ENCODE measurements at places on chromosomes 13 and 19. TPM values are rescaled to one million over a fixed set of nuclear protein-coding genes. Genes with fewer than 3 reads are reported as not detected.

CAPS gene
- 3.8 TPM for total RNA-seq

GRCh38 chr13:73608157-73608516 lies 526.1 kb downstream of the KLF12 start:
- no peak for DNase-seq

- DNase-seq = no peak
Observed at GRCh38 chr13:43804461-43805070, 17.8 kb upstream of the ENOX1 start.

MATK gene
- 0.43 TPM for total RNA-seq

DNA sequence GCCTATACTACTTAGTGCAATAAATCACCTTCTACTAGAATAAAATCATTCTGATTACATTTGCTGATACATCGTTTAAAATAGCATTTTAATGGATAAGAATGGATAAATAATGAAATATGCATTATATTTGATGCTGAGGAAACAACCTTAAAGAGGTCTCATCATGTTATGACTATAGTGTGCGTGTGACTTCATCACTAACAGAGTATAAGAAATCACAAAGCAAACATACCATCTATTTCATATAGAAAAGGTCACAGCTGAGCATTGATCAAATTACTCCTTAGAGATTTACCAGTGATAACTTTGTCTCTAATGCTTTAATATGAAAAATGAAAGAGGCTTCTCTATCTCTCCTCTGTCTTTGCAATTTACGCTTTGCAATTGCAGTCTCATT lies 1620.3 kb upstream of the SLC10A2 start:
- DNase-seq = no peak

KRTDAP gene
- not detected for total RNA-seq

DNA sequence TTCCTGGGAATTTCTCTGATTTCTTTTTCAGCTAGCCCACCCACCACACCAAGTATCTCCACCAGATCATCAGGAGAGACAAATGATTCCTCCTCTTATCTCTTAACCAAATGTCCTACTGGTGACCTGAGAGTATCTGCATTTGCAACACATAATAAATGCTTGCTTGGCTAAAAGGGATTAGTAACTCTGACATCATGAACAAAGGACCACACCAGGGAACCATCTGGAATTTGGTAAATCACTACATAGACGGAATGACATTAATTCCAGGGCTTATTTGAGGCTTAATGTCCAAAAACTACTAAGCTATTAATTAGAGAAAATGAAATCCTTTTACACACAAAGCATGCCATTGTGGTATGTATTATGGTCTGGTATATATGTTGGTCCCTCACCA lies 139.0 kb downstream of the RAP2A start:
- DNase-seq = no peak

LTBP4 gene
- total RNA-seq = 324 TPM

GRCh38 chr19:50702158-50702870 lies 17.3 kb downstream of the SHANK1 start:
- DNase-seq = no peak

- DNase-seq = no peak
Observed at GRCh38 chr19:21202865-21203494, 61.1 kb downstream of the ZNF431 start.

RUBCNL gene
- total RNA-seq = 0.51 TPM

GRCh38 chr19:18308051-18308947 lies 14.6 kb downstream of the LSM4 start:
- DNase-seq = no peak

DNA sequence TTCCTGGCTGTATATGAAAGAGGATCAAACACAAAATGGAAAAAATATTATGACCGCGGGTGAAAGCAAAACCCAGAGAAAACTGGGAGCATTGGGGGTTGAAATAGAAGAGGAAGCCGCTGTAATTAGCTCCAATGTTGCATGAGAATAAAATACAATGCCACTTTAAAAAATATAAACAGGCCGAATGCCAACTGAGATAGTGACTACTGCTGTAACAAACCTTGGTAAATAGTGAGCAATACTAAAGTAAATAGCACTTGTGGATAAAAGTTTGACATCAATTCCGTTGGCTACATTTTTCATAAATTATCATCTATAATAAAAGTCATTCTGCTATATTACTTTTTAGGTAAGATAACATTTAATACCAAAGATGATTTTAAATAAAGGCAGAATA lies 395.8 kb upstream of the MIR17HG start:
- no peak for DNase-seq

GRCh38 chr19:35264268-35265125 lies 4.3 kb upstream of the USF2 start:
- peak; percentile 35 for DNase-seq

CALM3 gene
- 378 TPM for total RNA-seq

GRCh38 chr13:106385654-106386053 lies 149.8 kb downstream of the EFNB2 start:
- no peak for DNase-seq

- no peak for DNase-seq
Observed at GRCh38 chr13:102401766-102402165, at the start of gene FGF14. TSS of gene FGF14 (minus strand) at chr13:102402048.

MRI1 gene
- 13.0 TPM for total RNA-seq

CXCL17 gene
- not detected for total RNA-seq

GRCh38 chr13:88979465-88980175 lies 1308.4 kb downstream of the SLITRK5 start:
- DNase-seq = no peak

DNA sequence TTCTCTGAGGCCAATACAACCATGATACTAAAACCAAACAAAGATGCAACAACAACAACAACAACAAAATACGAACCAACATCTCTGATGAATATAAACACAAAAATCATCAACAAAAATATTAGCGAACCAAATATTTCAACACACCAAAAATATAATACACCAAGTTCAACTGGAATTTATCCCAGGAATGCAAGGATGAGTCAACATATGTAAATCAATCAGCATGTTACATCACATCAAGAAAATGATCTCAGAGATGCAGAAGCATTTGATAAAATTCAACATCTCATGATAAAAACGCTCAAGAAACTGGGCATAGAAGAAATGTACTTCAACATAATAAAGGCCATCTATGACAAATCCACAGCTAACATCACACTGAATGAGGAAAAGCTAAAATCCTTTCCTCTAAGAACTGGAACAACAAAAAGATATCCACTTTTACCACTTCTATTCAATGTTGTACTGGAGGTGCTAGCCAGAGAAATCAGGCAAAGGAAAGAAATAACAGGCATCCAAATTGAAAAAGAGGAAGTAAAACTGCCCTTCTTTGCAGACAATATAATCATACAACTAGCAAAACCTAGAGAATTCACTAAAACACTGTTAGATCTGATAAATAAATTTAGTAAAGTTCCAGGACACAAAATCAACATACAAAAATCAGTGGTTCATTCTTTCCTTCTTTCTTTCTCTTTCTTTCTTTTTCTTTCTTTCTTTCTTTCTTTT lies 2448.7 kb upstream of the PCDH20 start:
- no peak for DNase-seq

DNA sequence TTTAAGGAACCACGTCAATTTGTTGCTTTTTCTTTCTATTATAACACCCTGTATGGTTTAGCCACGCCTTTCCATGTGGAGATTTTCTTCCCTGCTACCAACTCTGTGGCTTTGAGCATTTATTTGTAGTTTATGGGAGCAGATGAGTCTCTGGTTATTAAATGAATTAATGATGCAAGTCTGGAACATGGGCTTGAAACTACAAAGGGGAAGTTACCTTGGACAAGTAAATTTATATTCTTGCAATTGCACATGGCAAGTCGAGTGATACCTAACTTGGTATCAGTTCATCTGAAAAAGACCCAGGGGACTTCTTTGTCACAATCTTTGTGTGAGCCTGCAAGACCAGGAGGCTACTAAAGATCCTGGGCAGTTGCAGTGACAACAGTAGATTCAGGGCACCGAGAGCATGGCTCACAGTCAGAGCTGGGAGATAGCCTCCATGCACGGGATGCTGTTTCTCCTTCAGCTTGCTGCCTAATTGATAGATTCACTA lies 24.4 kb downstream of the B3GLCT start:
- DNase-seq = no peak

DNA sequence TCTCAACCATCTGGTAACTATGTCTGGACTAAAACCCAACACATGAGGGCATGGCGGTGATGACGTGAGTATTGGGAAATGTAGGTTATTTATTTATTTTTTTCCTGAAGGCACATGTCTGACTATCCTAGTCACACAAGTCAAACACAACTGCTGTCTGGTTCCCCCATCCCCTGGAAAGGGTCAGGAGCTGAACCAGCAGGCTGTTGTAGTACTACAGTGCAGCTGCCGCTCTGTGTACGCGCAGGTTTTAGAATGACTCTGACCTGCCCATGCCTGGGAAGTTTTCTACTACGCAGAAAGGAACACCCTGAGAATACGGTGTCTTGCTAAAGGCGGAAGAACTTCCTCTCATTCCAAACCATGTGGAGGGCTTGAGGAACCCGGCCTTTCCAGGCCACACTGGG lies 1.2 kb downstream of the SLC7A1 start:
- no peak for DNase-seq

C19orf33 gene
- 6.7 TPM for total RNA-seq

Data from Right ventricle myocardium inferior (tissue), 1 donor.